Sigmoid colon (tissue), 7 donors: ENCODE measurements at places on chromosomes 5 and 9. TPM values are rescaled to one million over a fixed set of nuclear protein-coding genes. Genes with fewer than 3 reads are reported as not detected.

Gene GRM6
- total RNA-seq, result not detected

Gene NUTM2F
- not detected for total RNA-seq

Gene SREK1
- total RNA-seq, result 127 TPM

Gene IRX2
- not detected for total RNA-seq

Gene GPSM1
- 14.9 TPM for total RNA-seq

Gene FBXO4
- 12.3 TPM for total RNA-seq

Gene CA9
- 0.33 TPM for total RNA-seq

Gene PCDHA9
- total RNA-seq, result 1.4 TPM

DNA sequence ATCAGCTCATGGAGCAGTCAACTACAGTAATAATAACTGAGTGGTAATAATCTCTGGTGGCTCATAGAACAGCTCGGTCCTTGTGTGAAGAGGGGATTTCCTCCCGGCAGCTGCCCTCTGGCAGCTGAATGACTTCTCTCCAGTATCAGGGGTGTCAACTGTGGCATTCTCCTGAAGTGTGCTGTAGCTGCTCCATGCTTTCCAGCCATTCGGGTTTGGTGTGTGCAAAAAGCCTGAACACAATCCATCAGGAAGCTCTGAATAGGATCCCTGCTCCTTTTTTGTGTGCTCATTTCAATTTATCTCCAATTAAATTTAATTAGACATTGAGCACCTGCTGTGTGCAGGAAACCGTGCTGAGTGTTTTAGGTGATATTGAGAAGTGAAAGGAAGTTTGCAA is 59.8 kb upstream of the BARX1 start:
- no peak for DNase-seq

DNA sequence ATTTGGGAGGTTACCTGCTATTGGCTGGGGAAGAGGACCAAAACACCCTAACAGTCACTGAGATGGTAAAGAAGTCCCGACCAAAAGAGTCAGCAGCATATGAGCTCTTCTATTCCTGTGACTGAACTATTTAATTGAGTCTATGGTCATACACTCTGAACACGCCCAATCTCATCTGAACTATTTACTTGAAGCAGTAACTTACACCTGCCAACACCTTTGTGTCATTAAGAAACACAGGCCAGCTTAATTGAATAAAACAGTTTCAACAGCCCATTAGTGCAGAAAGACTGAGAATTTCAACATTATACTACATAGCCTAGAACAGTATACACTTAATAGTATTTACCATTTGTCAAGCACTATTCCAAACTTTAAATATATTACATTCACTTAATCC is 47.8 kb downstream of the NR6A1 start:
- no peak for DNase-seq

- no peak for DNase-seq
These were observed 78.8 kb downstream of the GIN1 start for GRCh38 chr5:103041071-103041676.

DNA sequence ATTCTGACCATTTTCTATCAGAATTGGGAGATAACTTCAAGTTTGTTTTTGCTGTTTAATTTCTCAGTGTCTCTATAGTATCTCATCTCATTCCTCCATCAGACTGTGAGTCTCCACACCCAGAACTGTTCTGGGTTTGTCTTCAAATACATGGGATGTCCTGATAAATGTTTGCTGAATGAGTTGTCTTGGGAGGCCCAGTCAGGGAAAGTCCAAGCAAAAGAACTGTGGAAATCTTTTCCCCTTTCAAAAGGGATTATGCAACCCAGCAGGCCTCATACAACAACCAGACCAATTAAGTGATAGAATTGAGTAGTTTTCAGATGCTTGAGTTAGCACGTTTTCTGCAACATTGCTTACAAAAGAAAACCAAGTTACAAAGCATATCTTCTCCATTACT is 324.4 kb downstream of the BRINP1 start:
- no peak for DNase-seq

- DNase-seq, result no peak
These were observed 367.2 kb downstream of the OSTF1 start for GRCh38 chr9:75455444-75455921.

DNA sequence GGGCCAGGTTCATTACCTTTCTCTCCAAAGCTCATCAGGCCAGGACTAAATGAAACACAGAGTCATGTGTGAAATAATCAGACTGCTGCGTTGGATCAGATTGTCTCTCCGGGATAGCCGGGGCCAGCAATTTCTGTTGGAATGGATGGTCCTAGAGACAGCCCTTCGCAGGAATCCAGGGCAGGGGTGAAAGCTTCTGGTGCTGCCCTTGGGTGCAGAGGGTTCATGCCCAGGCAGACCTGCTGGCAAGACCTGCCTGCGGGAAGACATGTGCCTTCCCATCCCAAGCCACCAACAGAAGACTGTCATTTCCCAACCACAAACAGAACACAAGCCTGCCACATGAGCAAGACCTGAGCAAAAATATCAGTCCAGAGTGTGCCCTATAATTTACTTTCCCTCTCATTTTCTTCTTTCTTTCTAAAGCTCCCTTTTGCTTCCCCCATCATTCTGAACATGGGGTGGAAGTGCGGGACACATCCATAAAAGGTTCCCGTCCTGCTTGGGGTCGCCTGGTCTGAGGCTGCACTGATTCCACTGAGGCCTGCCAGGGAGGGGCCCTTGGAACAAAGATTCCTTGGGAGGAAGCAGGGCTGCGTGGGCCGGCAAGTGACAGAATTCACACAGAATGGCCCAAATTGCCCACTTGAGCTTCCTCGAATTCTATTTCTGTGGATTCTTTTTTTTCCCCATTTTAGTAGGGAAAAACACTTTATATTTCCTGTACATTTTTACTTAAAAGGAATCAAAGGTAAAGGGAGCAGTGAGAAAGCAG is 57.3 kb downstream of the UBE2QL1 start:
- DNase-seq, result no peak

GRCh38 chr5:179310439-179311090 is 34.7 kb downstream of the ADAMTS2 start:
- peak; percentile 46 for DNase-seq

GRCh38 chr9:98906273-98907040 is 37.2 kb upstream of the COL15A1 start:
- DNase-seq, result no peak

- DNase-seq, result no peak
These were observed 47.8 kb downstream of the MLANA start for GRCh38 chr9:5938449-5938848.

GRCh38 chr9:137534256-137535119 is 15.7 kb downstream of the PNPLA7 start:
- no peak for DNase-seq

DNA sequence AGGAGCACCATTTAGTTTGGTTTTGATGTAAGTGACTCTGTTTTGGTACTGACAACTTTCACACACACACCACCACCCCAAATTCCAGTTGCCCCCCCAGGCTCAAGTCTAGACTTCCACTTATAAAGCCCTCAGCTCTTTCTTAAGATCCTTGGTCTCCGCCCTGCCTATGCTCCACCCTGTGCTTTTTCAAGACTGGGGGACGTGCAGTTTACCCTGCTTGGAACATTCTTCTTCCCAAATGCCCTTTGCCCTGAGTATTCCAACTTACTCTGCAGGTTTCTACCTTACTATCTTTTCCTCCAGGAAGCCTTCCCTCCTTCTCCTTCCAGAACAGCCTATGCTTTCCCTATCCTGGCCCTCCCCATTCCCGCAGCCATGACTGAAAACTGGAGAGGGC is 1.5 kb upstream of the TRIM14 start:
- no peak for DNase-seq

- DNase-seq, result no peak
These were observed 19.9 kb downstream of the GPX3 start for GRCh38 chr5:151040211-151040747.

GRCh38 chr5:31916327-31916726 is 257.8 kb downstream of the GOLPH3 start:
- no peak for DNase-seq

DNA sequence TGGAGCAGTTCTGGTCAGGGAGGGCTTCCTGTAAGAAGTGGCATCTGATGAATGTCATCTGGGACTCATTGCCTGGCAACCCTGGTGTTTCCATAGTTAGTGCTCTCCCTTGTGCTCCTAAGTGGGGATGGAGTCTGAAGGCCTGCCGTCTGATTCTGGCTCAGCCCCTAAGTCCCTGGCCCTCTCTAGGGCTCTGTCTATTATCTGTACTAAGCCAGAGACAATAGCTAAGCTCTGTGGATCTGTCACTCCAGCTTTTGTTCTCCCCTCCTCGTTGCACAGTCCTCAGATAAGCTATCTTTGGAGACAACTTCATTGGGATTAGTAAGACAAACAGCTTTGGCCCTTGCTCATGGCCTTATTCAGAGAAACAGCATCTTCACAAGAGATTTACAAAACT is 30.6 kb upstream of the TTC1 start:
- no peak for DNase-seq

DNA sequence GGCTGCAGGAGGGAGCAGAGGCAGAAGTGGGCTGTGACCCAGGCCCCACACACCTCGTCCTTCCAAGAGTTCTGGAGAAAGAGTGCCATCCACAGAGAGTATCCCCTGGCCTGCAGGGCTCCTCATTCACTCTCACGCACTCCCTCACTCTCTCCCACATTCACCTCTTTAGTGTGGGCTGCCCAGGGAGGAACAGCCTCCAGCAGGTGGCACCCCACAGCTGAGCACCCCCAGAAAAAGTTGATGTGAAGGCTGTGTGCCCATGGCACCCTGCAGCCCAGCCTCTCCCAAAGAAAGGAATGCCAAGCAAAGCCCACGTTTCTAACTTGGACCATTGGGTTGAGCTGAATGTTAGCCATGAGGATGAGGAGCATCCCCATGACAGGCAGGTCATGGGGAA is 4.5 kb upstream of the SHC3 start:
- no peak for DNase-seq

GRCh38 chr5:113264046-113264445 is 170.7 kb downstream of the TSSK1B start:
- DNase-seq, result no peak

GRCh38 chr9:37324261-37324683 is 98.2 kb upstream of the GRHPR start:
- DNase-seq, result no peak

DNA sequence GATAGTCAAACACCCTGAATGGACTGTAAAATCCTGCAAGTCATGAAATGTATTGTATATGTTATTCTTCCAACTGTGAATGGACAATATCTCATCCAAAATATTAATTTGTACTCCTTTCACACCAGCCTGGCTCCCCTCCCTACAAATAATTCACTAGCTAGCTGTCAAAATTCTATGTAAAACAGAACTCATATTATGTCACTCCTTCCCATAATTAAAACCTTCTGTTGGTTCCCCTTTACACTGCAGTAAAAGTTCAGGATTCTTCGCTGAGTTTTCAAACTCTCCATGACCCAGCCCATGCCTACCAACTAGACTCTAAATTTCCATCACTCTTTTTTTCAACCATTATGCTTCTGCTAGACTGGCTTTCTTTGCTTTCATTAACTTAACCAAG is 857.1 kb downstream of the TAF11L14 start:
- no peak for DNase-seq

DNA sequence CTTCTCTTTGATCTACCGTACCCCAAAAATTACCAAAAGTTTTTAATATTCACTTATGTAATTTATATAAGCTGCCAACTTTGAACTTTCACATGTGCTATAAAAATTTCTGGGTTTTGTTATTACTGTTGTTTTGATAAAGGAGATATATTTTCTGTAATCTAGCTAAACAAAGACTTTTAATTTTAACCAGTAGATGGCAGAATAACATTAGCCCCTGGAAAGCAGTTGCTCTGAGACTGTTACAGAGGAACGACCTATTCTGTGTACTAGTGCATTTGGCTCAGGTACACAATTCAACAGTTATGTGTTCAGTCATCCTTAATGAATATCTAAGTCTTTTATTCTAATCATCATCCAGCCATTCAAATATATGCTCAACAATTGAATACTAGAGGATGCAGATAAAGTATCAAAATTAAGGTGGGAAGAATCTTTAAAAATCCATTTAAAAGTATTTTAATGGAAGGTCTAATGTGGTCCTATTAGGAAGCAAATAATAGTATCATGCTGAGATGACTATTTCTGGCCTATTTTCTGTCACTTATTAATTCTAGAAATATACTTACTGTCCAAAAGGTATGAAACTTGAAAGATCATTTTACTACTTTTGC is 8.6 kb downstream of the KLHL9 start:
- DNase-seq, result no peak

DNA sequence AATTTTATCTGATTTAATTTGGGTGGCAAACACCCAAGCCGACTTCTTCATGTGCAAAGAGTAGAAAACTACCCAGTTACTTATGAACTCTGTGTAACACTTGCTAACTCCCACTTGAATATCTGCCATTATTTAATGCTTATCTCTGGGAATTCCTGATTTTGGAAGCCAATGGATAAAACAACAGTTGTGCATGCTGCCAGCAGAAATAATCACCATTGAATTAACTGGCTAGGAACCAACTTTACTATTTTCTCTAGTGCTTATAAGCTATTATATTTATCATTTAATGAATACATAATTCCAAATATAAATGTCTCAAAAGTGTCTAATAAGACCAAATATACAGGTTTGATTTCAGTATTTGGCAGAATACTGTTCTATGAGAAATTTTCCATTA is 85.7 kb downstream of the IZUMO3 start:
- no peak for DNase-seq

GRCh38 chr9:97938081-97938644 is at the start of gene HEMGN:
TSS of gene HEMGN (minus strand) at chr9:97938172. CDS start at chr9:97938136, 36 bp downstream.
- DNase-seq, result no peak

- DNase-seq, result no peak
These were observed 217.3 kb upstream of the IL12B start for GRCh38 chr5:159547466-159548195.

DNA sequence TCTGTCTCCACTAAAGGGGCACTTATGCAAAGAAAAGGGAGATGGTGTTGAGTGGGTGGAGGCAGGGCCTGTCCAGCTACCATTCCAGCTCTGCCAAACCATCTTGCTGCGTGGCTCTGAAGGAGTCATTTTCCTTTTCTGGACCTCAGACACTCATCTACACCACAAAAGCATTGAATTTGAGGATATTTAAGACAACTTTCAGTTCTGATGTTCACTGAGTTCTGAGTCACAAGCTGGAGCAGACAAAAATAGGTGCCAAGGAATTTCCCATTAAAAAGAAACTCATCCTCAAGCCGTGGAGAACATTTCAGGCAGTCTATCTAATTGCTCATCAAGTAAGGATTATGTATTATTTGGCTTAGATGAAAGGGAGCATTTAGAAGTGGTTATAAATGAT is 195.0 kb upstream of the TBC1D2 start:
- no peak for DNase-seq
